ENCODE measurements at places on chromosomes 16 and 17.

- no peak for DNase-seq
Measured at GRCh38 chr17:81646869-81647600, 9.3 kb downstream of the PDE6G start.

- no peak for DNase-seq
Measured at GRCh38 chr16:55499281-55499680, 9.6 kb upstream of the LPCAT2 start.

DNA sequence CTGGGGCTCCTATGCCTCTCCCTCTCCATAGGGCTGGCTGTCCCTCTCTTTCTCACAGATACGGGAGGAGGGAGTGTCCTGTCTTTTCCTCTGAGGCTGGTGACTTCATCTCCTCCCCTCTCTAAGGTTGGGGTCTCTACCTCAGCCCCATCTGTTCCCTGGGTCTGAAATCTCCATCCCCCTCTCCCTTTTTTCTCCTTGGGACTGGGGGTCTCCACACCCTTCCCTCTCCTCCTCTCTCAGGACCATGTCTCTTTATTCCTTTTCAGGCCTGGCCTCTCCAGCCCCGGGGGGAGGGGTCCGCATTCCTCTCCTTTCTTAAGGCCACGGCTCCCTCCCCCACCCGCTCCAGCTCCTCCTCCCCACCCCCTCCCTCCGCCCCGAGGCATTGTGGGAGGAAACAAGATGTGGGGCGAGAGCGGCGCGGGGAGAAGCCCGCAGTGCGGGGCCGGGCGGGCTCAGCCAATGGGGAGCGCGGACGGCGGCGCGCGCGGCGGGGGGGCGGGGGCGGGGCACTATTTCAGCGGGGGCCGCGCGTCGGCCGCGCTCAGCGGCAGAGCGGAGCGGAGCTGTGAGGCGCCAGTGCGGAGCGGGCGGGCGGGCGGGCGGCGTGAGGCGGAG is at the start of gene DYNLL2:
Gene DYNLL2 (plus strand): TSS at position 550 of the 621 bp plus-strand sequence. CDS start 3,672 bp downstream, outside the sequence.
- peak; percentile 81 for DNase-seq

GRCh38 chr16:66470556-66470955 is 43.5 kb downstream of the BEAN1 start:
- DNase-seq = no peak

DNA sequence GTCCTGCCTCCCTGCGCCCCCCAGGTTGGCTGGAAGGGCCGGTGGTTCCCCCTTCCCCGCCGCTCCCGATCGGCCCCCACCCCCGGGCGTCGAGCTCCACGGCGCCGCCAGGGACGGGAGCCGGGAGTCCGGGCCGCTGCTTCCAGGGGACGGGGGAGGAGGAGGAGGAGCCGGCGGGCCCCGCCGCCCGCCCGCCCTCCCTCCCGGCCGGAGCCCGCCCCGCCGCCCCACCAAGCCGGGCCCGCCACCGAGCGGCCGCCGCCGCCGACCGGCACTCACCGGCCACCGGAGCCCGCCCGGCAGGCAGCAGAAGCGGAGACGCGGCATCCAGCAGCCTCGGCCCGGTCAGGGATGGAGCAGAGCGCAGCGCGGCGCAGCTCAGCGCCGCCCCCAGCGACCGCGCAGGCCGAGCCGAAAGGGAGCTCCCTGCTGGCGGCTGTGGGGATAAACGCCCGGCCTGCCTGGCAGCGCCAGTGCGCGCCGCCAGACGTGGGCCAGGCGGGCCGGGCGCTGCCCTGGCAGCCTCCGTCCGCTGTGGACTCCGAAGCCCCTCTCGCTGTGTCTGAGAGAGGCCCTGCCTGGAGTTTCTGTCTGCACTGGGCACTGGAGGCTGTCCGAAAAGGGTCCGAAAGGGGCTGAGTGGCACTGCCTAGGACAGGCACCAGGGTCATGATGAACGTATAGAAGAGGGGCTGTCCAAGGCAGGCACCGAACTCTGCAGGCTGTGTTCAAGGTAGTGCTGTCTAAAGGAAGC is at the start of gene MYO18A:
Gene MYO18A (minus strand): TSS at position 365 of the 754 bp plus-strand sequence. CDS start 13,458 bp downstream, outside the sequence.
- peak; percentile 63 for DNase-seq

GRCh38 chr16:77468831-77469230 is 34.0 kb upstream of the ADAMTS18 start:
- no peak for DNase-seq

GRCh38 chr17:79026376-79027273 is 2.7 kb downstream of the C1QTNF1 start:
- DNase-seq = no peak

GRCh38 chr16:69762814-69763598 is 874 bp downstream of the WWP2 start:
- no peak for DNase-seq

DNA sequence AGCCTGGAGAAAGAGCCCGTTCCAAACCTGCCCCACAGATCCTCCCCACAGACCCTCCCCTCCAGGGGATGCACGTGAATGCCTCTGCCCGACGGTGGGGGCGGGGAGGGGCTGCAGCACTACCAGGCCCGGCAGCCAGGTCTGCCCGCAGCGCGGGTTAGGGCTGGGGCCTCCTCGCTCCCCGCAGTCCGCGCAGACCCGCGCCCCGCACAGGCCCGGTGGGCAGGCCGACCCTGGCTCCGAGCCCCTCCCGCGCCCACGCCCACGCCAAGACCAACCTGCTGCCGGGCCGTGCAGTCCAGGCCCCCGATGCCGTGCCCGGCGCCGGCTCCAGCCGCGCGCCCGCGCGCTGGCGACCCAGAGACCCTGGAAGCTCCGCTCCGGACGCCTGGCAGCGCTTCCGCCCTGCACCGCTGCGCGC is at the start of gene RPUSD1:
Gene RPUSD1 (minus strand): TSS at position 404 of the 421 bp plus-strand sequence. CDS start 644 bp downstream, outside the sequence.
- DNase-seq = no peak

- DNase-seq = no peak
Measured at GRCh38 chr16:80167657-80168390, 373.0 kb upstream of the DYNLRB2 start.

- no peak for DNase-seq
Measured at GRCh38 chr16:7316281-7316888, 16.3 kb upstream of the RBFOX1 start.

- DNase-seq = no peak
Measured at GRCh38 chr17:33125552-33125950, 133.9 kb downstream of the SPACA3 start.

GRCh38 chr16:89697616-89698331 is 3.7 kb downstream of the SPATA2L start:
- DNase-seq = no peak

DNA sequence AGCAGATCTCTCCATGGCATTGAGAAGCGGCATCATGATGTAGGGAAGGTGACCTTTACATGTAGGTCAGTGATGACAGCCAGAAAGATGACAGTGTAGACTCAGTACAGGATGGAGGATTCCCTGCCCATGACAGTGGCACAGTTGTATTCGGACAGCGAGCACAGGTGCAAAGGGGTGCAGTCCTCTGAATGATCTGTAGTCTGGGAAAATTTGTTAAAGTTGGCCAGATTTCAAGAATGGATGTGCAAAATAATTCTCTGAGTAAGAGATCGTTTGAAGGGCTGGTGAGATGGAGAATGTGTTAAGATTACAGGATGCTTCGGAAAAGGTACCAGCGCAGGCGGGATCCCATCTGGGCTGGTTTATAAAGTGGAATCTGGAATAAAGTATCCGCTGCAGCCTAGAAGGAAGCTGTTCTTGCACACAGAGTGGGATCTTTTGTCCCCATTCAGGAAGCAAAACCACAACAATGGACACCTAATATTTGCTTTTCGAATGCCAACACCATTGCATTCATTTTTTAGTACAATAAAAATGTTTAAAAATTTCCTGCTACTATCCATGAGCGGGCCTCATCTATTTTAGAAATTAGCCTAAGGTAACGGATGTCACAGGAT is 101.2 kb downstream of the RPTOR start:
- no peak for DNase-seq

DNA sequence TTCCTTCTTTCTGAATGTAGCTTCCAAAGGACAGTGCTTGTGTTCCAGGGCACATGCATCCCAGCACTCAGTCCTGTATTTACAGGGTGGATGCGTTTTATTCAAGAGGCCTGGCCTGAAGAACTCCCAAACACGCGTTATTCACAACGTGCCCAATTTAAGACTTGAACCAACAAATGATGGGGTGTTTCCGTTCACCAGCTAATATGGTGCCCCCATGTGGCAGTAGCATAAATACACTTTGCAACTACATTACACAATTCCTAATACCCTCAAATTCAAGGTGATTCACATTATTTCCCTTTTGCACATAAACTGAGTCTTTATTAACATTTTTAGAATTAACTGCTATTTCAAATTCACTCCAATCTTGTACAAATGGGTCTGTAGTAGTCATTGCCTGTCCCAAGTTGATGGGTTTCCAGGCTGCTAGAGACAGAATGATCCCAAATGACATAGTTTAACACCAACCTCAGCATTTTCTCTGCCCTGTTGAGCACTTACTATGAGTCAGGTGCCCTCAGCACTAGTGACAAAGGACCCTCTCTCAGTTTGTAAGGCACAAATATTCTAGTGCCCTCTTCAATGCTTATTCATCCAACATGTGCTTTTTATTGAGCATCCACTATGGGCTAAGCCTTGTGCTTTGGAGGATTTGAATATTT is 26.9 kb downstream of the HSD17B2 start:
- no peak for DNase-seq

- DNase-seq = no peak
Measured at GRCh38 chr17:15261258-15261801, 3.8 kb downstream of the PMP22 start.

GRCh38 chr16:59463776-59464175 is 729.7 kb upstream of the GOT2 start:
- no peak for DNase-seq

DNA sequence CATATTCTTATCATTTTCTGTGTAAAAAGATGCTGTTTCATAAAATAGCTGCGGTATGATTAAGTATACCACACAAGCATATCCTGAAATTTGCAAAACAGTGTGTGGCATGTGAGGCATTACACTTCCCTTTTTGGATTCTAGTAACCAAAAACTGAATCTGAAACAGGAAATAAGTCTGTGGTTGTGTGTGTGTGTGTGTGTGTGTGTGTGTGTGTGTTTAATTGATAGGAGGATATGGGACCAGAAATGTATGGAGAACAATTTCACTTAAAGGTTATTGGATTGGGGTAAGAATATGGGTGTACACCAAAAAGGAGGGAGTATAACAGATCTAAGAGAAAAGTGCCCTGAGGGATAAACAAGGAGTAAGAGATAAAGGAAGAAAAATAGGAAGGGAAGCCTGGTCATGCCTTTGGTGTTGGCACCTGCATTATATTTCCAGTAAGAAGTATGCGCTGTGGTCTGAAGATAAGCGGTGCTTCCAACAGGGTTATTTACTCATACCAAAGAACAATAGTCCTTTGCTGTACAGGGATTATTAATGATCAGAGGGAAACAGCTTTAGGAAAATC is 4.0 kb downstream of the LYRM1 start:
- no peak for DNase-seq

DNA sequence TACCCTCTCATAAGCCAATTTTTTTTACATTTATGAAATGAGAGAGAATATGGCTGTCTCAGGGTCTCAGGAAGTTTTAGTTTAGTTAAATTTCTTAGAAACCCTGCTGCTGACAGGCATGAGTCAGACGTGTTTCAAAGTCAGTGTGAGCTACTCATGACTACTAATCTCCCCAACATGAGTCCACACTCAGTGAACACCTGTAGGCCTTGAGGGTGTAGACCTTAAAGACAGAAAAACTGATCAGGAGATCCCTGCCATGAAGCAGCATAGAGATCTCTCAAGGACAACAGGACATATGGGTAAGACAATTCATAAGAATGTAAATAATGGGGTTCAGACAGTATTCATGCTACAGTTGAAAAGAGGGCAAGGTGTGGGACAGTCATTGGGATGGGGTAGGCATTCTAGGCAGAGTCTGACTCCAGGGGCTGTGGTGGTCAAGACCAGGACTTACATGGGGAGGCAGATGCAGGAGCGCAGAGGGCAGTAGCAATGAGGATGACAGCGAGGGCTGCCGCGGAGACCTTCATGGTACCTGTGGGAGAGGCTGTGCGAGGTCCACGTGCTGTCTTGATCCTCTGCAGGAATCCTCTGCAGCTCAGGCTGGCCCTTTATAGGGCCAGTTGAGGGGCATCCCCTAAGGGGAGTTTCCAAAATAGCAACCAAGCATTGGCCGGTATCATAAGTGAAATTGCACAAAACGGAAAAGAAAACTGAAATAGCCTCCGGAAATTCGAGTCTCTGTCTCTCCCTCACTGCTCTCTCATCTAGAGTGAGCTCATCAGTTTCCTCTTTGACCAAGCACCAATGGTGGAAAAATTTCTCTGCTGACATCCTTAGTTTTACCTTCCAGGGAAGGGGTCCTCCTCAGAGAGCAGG is at the start of gene CCL5:
Gene CCL5 (minus strand): TSS at position 588 of the 882 bp plus-strand sequence.
- DNase-seq = no peak

DNA sequence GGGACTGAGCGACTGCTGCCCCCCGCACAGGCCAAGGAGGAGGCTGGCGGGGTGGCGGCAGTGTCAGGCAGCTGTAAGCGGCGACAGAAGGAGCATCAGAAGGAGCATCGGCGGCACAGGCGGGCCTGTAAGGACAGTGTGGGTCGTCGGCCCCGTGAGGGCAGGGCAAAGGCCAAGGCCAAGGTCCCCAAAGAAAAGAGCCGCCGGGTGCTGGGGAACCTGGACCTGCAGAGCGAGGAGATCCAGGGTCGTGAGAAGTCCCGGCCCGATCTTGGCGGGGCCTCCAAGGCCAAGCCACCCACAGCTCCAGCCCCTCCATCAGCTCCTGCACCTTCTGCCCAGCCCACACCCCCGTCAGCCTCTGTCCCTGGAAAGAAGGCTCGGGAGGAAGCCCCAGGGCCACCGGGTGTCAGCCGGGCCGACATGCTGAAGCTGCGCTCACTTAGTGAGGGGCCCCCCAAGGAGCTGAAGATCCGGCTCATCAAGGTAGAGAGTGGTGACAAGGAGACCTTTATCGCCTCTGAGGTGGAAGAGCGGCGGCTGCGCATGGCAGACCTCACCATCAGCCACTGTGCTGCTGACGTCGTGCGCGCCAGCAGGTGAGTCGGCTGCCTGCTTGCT is 5.6 kb upstream of the TMEM88 start:
- no peak for DNase-seq

DNA sequence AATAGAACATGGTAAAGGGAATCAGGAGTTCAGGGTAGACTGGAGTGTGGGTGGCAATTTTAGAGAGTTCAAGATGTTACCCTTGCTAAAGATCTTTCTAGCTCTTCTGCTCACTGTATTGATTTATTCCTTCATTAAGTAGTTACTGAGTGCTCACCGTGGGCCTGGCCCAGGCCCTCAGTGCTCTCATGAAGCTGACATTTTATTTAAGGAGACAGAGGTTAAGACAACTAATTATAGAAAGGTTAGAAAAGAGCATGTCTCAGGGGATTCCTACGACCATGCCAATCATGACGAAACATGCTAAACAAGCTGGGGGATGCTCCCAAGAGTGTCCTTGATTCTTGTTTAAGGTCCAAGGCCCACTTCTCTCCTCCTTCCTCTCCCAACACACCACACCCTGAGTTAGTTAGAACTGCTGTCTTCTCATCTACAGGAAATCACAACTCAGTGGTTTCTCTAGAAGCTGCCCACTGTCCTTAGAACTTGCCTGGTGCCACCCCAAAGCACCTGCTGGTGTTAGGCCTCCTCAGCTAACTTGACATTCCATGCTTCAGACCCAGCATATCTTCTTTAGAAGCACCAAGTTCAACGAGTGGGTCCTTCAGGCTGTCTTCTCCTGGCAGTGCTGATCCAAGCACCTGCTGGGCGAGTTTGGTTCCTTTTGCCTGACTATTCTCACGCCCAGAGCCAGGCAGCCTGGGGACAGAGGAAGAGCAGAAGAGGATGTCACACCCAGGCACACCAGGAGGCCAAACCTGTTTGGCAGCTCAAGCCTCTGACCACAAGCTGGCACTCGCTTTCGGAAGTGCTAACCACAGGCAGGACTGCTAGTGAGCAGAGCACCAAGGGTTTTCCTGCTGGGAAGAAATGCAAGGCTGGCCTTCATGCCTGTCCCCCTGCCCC is 79.0 kb downstream of the GAS7 start:
- no peak for DNase-seq

GRCh38 chr17:79925242-79925957 is 86.2 kb upstream of the CBX4 start:
- DNase-seq = no peak
